ENCODE measurements at places on chromosomes 7 and 10.

DNA sequence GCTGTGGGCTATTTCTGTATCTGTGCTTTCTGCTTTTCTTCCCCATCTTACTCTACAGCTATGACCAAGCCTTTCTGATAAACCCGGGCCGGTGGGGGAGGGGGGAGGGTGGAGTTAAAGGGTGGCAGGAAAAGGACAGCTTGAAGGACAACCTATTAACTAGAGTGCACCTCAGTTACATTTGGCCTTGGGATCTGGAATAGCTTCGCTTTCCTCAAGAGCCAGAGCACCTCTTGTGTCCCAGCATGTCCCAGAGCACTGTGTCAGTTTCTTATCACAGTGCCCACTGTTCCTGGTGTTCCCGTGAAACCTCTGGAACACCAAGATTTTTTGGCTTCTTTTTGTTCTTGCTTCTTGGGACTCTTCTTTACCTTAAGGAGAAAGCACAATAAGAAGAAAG lies 160.6 kb downstream of the NSUN6 start:
- DNase-seq = no peak

GRCh38 chr7:94330269-94331020 lies 64.2 kb upstream of the COL1A2 start:
- DNase-seq = no peak

GRCh38 chr10:97582169-97582568 lies 2.0 kb upstream of the HOGA1 start:
- no peak for DNase-seq

DNA sequence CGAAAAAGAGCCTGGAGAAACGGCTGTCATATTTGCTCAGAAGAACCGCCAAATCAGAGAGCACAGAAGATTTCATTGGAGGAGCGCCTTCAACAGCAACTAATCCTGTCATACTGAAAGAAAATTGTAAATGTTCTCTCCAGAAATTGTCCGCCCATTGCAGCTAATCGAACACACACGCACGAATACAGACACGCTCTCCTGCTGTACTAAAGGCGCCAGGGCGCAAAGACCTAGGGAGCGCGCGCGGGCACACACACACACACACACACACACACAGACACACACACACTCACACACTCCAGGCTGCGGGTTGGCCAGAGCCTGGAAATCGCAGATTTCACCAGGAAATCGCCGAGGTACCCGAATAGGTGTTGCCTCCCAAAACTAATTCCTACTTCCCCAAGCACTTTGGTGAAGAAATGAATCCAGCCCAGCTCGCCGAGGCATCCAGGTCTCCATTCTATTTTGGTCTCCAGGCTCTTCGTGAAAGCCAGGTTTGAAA lies at the start of gene CHRM2:
CHRM2 (plus strand) TSS at position 157 of the 505 bp plus-strand sequence. CDS start 146,214 bp downstream, outside the sequence.
- no peak for DNase-seq

- DNase-seq = no peak
Observed at GRCh38 chr10:54477738-54478137, 323.3 kb downstream of the PCDH15 start.

- DNase-seq = no peak
Observed at GRCh38 chr10:25678220-25678619, 255.8 kb upstream of the MYO3A start.

DNA sequence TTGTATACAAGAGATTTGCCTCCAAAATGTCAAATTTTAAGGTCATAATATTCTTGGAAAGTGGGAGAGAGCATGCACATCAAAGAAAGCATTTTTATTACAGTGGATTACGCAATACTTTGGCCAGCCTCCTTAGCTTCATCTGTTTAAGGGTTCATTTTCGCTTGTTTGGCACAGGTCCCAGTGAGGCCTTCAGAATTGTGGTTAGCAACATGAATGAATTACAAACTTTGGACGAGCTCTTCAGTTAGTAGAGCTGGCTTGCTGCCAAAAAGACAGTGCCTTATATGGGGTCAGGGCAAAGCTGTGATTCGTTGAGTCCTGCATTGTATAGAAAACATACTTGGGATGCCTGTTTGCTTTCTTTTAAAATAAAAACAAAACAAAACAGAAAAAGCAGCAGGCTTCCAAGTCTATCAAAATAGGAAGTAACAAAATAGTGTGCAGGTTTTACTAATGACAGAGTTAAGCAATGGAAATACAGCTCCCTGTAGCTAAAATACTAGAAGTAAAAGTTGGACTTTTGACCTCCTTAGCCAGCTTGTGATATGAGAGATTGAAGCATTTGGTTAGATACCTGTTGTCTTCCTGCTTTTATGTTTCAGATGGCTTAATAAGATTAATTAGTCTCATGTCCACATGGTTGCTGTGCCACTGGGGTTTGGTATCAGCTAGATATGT lies 190.8 kb downstream of the MLLT10 start:
- peak; percentile 92 for DNase-seq

- no peak for DNase-seq
Observed at GRCh38 chr7:31935124-31936054, 134.8 kb downstream of the PDE1C start.

DNA sequence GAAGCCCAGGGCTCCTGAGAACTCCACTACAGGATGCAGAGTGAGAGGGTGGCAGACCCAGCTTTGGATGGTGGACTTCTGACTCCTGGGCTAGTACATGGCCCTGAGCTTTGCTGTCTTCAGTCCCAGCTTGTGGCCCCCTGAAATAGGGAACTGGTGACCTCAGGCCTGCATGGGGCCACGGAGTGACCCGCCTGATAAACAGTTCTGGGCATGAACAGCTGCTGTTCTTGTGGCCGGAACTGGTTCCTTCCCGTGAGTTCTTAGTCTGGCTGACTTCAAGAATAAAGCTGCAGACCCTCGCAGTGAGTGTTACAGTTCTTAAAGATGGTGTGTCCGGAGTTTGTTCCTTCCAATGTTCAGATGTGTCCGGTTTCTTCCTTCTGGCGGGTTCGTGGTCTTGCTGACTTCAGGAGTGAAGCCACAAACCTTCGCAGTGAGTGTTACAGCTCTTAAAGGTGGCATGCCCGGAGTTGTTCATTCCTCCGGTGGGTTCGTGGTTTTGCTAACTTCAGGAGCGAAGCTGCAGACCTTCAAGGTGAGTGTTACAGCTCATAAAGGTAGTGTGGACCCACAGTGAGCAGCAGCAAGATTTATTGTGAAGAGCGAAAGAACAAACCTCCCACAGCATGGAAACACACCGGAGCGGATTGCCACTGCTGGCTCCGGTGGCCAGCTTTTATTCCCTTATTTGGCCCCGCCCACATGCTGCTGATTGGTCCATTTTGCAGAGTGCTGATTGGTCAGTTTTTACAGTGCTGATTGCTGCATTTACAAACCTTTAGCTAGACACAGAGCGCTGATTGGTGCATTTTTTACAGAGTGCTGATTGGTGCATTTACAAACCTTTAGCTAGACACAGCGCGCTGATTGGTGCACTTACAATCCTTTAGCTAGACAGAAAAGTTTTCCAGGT lies 268.0 kb downstream of the ZEB1 start:
- no peak for DNase-seq

GRCh38 chr10:91511549-91512330 lies 101.6 kb downstream of the HECTD2 start:
- DNase-seq = no peak

DNA sequence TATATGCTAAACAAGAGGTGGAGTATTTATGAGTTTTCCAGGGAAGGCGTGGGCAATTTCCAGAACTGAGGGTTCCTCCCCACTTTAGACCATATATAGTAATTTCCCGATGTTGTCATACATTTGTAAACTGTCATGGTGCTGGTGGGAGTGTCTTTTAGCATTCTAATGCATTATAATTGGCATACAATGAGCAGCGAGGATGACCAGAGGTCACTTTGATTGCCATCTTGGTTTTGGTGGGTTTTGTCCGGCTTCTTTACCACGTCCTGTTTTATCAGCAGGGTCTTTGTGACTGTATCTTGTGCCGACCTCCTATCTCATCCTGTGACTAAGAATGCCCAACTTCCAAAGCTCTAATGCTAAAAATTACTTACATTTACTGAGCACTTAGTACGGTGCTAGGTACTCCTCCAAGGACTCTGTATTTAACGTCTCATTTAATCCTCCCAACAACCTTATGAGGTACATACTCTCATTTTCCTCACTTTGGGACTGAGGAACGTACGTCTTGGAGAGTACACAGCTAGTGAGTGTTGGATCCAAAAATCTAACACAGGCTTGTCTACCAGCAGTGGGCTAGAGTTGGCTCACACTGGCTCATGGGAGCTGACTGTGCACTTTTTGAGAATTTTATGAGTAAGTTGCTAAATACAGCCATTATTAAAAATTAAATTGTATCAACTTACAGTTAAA lies 144.8 kb upstream of the NEBL start:
- DNase-seq = no peak

DNA sequence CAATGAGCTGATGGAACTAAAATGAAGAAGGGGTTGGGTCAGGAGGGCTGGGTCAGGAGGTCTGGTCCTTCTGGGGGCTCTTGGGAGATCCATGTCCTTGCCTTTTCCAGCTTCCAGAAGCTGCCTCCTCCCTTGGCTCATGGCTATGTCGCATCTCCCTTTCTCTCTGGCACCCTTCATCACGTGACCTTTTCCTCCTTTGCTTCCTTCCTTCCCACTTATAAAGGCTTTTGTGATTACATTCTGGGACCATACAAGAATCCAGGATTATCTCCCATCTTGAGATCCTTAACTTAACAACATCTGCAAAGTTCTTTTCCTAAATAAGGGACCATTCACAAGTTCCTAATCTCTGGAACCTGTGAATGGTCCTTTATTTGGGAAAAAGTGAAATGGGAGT lies 290.2 kb downstream of the GALNT17 start:
- DNase-seq = no peak

- no peak for DNase-seq
Observed at GRCh38 chr10:83765731-83766130, 373.6 kb upstream of the GHITM start.

DNA sequence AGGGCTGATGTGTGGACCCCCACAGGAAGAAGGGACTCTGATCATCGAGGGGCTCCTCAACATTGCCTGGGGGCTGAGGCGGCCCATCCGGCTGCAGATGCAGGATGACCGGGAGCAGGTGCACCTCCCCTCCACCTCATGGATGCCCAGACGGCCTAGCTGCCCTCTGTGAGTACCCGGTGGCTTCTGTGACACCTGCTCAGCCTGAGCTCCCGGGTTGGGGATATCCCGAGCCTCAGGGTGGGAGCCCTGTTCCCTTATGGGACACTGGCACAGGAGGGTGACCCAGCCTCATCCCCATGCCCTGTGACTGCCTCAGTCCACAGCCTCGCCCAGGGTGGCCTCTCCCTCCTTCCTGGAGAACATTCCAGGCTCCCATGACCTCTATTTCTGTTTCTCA lies 3.9 kb upstream of the DEPP1 start:
- DNase-seq = peak; percentile 77

DNA sequence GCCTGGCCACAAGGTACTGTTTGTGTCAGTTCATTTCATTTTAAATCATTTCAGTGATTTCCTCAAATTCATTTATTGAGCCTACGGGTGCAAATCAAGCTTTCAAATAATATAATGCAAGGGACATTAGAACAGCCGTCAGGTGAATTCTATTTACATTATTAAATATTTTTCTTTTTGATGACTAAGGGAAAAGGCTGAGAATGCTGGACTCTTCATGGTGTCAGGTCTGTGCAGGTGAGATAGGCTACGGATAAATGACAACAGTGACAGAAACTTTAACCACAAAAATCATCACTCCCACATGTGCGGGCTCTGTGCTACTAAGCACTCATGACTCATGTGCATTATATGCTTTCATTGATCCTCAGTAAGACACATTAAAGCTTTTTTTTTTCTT lies 149.2 kb upstream of the ZNF716 start:
- no peak for DNase-seq

GRCh38 chr7:112052498-112052897 lies 153.7 kb downstream of the DOCK4 start:
- DNase-seq = no peak

GRCh38 chr10:72038458-72039001 lies 49.8 kb downstream of the SPOCK2 start:
- DNase-seq = no peak

- no peak for DNase-seq
Observed at GRCh38 chr7:96449094-96449493, 127.2 kb upstream of the SLC25A13 start.

GRCh38 chr10:28381466-28381865 lies 78.6 kb upstream of the MPP7 start:
- DNase-seq = no peak

DNA sequence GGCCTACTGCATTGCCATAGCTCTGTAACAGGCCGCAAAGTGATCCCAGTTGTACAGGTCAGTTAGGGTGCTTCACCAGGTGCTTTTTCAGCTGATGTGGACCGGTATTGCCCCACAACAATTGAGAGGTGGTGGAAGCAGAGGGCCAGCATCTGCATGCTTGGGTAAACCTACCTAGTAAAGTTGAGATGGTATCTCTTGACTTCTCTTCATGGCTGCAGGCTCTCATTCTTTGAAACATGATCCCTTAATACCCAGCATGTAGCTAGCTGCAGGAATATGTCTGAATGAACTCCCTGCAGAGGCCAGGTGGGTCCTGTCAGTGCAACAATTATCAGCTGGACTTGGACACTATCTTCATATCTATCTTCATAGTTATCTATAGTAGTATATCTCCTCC lies 60.7 kb upstream of the CCDC6 start:
- DNase-seq = no peak

GRCh38 chr10:122116331-122116730 lies 127.4 kb downstream of the TACC2 start:
- no peak for DNase-seq

GRCh38 chr7:76381814-76382213 lies 23.0 kb upstream of the YWHAG start:
- DNase-seq = no peak

DNA sequence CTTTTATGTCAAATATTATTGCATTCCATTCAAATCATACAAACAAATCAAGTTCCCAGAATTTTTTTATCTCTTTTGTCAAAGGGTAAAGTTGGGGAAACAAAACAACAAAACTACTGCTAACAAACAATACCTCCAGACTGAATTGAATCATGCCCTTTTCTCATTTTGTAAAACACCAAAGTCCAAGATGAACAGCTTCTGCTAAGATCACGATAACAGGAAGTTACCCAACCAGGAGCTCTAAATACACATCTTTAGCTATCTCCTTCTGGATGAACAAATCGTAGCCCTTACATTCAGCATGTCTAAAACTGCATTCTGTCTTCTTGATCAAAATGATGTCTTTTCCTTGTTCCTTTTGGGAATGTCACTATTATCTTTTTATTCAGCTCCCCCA lies 97.4 kb downstream of the CTTNBP2 start:
- DNase-seq = no peak
